CD8-positive, alpha-beta T cell (primary cell): ENCODE measurements at places on chromosomes 16 and 17.

- no peak for DNase-seq
Measured at GRCh38 chr16:64951193-64951592, 170.7 kb downstream of the CDH11 start.

DNA sequence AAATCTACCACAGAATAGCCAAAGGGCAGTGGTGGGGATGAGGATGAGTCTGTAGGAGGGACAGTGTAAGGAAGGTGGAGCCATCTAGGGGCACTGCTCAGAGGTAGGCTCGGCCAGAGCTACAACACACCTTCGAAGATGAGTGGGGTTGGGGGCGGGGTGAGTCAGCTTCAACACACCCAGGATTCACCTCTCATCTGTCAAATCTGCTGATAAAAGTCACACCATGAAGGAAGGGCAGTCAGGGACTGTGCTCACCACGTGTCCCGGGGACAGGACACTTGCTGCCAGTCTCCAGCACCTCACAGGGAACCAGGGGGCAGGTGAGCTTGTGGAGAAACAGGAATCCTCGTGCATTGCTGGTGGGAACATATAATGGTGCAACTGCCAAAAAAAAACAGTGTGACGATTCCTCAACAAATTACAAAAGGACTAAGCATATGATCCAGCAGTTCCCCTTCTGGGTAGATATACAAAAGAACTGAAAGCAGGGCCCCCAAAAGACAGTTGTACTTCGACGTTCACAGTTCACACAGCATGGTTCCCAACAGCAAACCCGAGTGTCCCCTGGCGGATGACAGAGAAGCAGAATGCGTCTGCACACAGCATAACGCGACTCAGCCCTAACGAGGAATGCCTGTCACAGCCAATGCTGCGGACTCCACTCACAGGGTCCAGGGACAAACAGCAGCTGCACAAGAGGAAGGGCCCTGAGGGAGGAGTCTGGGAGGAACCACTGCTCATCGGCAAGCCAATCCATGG, 133.1 kb downstream of the ANKRD11 start:
- peak; percentile 38 for DNase-seq

GRCh38 chr16:31529108-31529936, 1.6 kb downstream of the AHSP start:
- no peak for DNase-seq

DNA sequence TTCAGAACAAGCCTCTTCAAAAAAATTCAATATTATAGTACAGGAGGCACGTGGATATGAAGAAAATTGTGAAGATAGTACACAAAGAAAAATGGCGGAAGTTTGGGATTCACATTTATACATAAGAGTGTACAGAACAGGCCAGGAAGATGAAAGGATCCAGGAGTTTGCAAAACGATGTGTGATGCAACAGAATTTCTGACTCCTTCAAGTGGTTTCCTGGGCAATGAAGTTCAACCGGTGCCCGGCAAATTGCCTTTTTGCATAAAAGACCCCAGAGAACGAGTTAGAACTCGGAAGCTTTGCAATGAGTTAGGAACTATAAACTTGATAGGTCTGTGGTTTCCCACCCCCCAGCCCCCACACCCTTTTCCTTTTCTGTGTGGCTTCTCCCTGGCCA, 189.1 kb downstream of the SALL1 start:
- no peak for DNase-seq

DNA sequence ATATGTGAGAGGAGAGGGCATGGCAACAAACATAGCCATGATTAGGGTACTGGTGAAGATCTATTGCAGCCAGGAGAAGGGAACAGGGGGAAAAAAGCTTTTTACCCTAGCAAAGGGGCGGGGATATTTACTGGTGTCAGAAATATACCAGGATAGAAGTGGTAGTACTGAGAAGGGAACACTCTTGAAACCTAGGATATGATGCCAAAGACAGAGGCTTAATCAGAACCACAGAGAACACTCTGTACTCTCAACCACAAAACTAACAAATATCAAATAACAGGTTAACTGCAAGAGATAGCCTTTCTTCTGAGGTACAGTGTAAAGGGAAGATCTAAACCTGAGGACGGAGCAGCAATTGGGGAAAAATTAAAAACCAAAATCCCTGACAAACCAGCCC, 112.2 kb downstream of the KIF2B start:
- no peak for DNase-seq

DNA sequence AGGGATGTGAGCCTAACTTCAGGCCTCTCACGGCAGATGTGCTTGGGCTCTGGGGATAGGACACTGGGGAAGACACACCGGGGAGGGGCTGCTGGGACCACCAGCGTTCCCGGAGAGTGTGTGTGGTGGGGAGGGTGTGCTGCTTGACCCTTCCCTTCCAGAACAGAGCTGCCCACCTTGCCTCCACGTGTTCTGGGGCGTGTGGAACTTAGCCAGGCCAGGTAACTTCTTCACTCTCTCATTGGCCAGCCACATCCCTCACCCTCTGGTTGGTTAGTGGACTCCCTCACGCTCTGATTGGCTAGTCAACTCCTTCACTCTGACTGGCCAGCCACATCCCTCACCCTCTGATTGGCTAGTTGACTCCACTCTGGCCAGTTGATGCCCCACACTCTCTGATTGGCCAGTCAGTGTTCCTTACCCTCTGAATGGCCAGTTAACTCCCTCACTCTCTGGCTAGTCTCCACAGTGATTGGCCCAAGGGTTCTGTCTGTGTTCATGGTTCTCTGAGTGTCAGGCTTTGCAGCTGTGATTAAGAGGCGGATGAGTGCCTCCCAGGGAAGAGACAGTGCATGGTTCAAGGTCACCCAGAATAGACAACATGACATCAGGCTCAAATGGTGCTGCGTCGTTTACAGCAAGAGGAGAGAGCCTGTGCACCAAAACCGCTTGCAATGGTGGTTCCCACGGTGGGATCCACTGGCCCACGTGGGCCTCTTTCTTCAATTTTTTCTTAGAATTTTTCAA, 10.0 kb downstream of the TMEM235 start:
- no peak for DNase-seq

DNA sequence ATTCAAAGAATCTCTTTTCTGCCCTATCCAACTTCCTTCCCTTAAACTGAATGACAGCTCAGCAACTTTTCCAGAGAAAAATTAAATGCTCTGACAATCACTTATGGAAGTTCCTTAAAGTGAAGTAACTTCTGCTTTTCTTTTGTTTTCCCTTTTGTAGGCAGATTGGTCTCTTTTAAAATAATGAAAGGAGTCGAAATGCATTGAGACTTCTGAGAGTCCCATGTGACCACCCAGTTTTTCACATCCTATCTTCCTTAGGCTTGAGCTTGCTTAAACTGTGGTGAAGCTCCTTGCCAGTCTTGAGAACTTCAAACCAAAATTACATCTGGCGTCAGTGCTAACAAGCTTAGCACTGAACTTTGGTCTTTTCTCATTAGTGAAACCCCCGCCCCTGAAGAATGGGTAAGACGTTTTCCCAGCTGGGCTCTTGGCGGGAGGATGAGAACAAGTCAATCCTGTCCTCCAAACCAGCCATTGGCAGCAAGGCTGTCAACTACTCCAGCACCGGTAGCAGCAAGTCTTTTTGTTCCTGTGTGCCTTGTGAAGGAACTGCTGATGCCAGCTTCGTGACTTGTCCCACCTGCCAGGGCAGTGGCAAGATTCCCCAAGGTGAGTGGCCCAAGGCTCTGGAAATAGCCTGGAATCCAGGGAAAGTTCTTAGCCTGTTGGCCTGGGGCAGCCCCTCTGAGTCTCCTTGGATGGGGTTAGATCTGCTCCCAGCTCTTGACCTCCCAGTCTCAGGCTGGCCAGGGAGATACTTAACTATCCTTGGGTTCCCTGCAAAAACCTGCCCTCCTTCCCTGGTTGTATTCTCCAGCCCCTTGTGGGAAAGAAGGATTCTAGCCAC, 1.2 kb downstream of the TMEM106A start:
- no peak for DNase-seq

- DNase-seq: no peak
Measured at GRCh38 chr16:77700846-77701245, 21.5 kb upstream of the NUDT7 start.

DNA sequence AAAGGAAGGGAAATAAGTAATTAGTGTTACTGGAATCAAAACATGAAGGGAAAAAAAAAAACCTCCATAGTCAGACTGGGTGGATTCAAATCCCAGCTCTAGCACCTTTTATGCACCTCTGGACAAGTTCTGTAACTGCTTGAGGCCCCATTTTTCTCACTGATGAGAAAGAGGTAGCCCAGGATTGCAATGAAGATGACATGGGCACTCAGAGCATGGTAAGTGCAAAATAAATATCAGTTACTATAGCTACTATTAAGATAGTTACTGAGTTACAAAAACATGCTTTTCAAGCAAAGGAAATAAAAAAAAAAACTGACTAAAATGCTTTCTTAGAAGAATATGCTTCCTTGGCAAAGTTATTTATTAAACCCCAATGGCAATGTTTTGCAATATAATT, 58.8 kb downstream of the CEP95 start:
- DNase-seq: no peak

- no peak for DNase-seq
Measured at GRCh38 chr16:67413978-67414911, 2.0 kb downstream of the ZDHHC1 start.

DNA sequence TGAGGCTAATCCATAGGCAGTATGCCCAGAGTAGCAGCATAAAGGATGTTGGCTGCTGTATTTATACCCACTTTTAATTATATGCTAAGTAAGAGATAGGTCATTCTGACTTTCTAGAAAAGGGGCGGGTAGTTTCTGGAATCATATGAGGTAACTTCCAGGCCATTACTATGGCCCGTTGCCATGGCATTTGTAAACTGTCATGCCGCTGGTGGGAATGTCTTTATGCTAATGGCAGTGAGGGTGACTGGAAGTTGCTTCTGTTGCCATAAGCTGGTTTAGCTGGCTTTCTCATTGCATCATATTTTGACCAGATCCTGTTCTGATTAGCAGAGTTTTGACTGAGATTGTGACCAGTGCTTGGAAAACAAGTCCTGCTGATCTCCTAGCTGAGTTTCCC, 929.6 kb upstream of the CDH8 start:
- DNase-seq: no peak

DNA sequence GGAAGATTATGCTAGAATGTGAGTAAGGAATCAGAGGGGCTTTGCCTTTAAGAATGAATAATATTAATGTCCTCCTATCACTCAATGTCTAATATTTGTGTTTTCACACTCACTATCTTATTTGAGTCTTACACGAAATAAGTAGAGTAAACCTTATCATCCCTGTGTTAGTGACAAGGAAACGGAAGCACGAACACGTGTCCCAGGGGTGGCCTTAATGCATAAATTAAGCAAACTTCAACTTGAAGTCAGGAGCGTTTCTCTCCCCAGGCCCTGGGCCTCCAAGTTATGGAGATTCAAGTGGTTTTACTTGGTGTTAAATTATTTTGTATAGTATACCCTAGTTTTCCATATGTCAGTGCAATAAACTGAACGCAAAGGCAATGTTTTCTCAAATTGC, 96.0 kb downstream of the WDR59 start:
- DNase-seq: no peak

- peak; percentile 9 for DNase-seq
Measured at GRCh38 chr16:77584205-77584859, 138.0 kb upstream of the NUDT7 start.

- no peak for DNase-seq
Measured at GRCh38 chr16:26599785-26600104, 467.0 kb upstream of the C16orf82 start.

DNA sequence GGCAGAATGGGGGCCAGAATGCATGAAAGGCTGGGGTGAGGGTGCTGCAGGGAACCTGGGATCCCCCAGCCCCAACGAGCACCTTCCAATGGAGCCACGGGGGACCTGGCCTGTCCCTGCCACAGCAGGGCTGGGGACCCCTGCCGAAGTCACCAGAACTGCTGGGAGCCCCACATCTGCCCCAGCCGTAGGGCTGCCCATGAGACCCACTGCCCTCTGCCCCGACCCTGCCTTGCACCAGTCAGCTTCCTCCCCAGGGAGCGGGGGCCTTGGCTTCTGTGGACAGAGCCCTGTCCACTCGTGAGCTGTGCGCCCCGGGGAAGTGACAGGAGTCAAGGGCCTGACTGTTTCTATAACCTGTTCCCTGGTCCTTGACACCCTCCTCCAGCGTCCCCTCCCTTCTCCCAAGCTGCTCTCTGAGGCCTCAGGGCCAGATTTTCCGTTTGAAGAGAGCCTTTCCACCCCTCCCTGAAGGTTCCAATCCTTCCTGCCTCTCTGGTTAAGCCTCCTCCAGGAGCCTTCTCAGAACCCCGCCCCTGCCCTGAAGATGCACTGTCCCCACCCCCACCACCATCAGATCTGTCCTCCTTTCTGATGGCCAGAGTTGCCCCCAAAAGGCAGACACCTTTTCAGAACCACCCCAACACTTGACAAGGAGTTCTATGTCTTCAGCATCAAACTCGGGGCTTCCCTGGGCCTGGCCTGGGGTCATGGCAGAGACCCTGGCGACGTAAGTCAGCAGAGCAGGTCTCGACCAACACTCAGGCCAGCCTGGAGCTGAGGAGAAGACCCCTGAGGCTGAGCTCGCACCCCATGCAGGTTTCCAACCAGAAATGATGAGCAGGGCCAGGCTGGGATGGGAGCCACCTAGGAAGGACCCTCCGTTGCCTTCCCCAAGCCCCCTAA, 10.7 kb upstream of the PRR29 start:
- no peak for DNase-seq

DNA sequence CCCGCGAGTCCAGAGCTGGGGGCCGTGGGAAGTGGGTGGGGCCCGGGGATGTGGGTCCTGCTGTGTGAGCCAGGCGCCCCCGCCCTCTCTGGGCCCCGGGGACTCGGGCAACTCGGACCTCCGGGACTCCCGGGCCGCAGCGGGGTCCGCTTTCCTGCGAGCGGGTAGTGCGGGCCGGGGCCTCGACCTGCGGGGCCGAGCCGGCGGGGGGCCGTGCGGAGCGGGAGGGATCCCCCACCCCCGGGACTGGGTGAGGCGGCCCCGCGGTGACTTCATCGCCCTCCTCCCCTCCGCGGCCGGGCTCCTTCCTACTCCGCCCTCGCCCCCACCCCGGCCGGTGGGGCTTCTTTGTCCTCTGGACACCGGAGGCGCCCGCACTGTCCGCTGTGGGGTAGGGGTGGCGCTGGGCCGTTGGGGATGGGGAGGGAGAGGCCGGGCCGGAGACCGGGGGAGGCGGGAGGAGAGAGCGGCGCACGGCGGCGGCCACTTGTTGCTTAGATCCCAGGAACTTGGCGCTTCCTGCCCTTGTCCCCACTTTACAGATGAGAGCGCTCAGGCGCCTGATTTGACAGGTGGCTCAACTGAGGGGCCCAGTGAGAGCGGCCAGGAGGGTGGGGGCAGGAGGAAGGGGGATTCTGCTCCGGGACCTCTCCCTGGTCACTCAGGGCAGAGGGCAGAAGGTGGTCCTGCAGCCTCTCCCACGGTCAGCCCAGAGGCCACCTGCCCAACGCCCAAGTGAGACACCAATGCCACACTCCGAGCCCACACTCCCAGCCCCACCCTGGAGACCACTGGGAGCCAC, 874 bp downstream of the CMTM3 start:
- DNase-seq: peak; percentile 34

DNA sequence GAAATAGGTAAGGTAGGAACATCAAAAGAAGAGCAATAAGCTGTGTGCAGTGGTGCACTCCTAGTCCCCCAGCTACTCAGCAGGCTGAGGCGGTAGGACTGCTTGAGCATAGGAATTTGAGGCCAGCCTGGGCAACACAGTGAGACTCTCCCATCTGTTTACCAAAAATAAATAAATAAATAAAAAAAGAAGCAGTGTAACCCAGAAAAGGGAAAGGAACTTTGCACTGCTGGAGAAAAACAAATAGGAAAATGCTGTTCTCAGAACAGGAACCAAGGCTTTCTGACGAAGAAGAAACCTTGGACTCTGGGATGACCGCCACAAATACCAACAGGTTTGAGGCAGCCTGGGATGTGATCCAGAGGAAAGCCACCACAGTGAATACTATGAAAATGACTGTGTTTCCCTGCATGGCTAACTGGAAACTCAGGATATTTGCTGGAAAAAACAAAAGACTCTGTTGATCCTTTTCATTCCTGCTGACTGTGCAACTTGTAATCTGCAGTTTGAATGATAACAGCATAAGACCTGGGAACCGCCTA, 41.2 kb downstream of the TTC19 start:
- no peak for DNase-seq
